ENCODE measurements at places on chromosomes 7 and 10.

GRCh38 chr10:114708717-114709335, 50.8 kb upstream of the ABLIM1 start:
- no peak for DNase-seq

GRCh38 chr10:13949844-13950542, 363.2 kb downstream of the PRPF18 start:
- no peak for DNase-seq

DNA sequence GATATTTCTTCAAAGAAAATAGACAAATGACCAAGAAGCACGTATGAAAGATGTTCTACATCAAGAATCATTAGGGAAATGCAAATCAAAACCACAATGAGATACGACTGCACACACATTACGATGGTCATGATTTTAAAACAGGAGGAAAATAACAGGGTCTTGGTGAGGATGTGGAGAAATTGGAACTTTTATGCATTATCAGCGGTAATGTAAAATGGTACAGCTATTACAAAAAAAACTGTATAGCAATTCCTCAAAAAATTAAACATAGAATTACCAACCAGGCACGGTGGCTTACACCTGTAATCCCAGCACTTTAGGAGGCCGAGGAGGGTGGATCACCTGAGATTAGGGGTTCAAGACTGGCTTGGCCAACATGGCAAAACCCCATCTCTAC, 178.8 kb upstream of the NEBL start:
- DNase-seq: no peak

GRCh38 chr7:12066004-12066403, 145.1 kb upstream of the TMEM106B start:
- no peak for DNase-seq

DNA sequence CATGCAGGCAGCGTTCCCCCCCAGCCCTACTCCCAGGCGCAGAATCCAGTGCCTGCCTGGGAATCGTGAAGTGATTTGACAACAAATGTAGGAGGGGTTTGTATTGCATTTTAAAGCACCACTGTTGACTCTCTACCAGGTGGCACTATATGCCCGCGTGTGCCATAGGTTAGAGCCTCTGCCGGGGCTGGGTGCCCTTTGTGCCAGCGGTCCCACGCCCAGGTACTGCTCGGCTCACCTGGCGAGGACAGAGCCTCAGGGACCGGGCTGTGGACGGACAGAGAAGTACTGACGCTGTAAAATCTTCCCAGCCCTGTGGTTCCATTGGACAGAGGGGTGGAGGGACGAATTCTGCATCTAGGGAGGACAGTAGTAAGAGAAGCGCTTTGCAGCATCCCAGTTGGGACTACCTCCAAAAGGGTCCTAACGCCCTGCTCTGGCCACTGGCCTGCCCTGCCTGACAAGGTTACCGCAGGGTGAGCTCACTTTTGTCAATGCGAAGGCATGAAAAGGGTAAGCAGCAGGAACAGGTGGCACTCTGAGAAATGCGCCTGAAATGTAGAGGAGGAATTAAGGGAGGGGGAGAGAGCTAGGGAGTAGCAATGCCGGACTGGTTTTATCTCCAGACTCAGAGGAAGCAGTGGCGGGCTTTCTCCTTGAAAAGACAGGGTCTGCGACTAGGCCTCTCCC, 788 bp upstream of the CACNA2D1 start:
- no peak for DNase-seq

DNA sequence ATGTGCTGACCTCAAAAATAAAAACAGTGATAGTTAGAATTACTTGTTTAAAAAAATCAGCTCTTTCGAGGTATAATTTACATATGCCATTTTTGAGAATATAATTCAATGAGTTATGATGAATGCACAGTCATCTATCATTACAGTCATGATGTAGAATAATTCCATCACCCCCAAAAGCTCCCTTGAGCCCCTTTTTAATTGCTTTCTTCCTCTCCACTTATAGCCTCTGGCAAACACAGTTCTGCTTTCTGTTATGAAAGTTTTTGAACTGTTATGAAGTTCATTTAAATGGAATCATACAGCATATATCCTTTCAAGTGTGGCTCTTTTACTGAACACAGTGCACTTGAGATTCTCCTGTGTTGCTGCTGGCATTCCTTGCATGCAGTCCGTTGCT, 41.4 kb downstream of the PRTFDC1 start:
- DNase-seq: no peak
